ENCODE measurements at places on chromosomes 4 and X. TPM values are rescaled to one million over a fixed set of nuclear protein-coding genes. Genes with fewer than 3 reads are reported as not detected.

Gene FOXR2
- polyA plus RNA-seq, result not detected

Gene DDIT4L
- 1.6 TPM for polyA plus RNA-seq

Gene NAA11
- not detected for polyA plus RNA-seq

DNA sequence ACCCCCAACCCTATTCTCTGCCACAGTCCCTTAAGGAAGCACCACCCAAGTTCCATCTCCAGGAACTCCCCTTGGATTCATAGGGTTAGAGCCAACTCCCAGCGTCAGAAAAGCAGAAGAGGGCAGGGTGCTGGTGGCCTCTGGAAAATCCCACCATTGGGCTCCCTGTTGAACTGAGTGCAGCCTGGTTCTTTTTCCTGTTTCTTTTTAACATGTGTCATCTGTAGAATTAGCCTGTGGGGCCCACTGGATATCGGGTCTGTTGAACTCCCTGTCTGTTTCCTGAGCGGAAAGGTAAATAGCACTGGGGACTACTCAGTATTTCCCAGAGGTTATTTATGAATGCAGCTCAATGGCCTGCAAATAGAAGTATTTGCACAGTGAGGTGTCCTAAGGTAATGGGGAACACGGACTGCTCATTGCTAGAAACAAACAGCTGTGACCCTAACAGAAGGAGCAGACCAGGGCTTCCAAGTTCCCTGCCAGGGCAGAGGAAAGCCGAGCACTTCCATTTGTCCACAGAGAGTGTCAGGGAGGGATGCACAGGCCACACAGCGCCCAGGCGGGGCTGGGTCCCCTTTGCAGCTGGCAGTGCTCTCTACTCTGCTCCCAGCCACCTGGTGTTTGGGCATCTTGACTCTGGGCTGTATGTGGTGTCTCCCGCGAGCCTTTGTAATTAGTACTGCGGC, 102.6 kb downstream of the FHDC1 start:
- DNase-seq, result no peak

Gene SORCS2
- polyA plus RNA-seq, result 0.59 TPM

Data from BJ (cell line).